Dorsolateral prefrontal cortex (tissue), 122 donors: ENCODE measurements at places on chromosomes 13 and 19. TPM values are rescaled to one million over a fixed set of nuclear protein-coding genes. Genes with fewer than 3 reads are reported as not detected.

- DNase-seq = no peak
These were observed 45.5 kb downstream of the HSPH1 start for GRCh38 chr13:31116224-31116623.

DNA sequence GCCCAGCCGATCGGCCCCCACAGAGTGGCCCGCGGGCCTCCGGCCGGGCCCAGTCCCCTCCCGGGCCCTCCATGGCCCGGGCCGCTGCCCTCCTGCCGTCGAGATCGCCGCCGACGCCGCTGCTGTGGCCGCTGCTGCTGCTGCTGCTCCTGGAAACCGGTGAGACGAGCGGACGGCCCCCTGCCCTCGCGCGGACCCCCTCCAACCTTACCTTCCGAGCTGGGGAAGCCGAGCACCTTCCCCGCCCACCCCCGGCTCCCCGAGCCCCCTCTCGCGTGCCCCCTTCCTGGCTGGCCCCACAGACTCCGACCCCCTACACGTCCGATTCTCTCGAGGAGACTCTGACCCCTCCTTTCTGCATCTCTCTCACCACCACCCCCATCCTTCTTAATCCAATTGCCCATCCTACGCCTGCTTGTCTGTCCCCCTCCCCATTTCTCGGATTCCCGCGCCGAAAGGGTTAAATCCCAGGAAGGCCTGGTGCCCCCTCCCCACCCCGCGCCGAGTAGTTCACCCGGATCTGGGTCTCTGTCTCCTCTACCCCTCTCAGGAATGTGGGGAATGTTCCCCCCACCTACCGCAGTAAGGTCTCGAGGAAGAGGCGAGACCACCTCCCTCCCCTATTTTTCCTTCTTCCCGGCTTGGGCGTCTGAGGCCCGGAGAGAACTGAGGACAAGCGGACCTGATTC is 502 bp downstream of the NECTIN2 start:
- no peak for DNase-seq

GRCh38 chr13:44399074-44399473 is 25.4 kb downstream of the SERP2 start:
- DNase-seq = no peak

DNA sequence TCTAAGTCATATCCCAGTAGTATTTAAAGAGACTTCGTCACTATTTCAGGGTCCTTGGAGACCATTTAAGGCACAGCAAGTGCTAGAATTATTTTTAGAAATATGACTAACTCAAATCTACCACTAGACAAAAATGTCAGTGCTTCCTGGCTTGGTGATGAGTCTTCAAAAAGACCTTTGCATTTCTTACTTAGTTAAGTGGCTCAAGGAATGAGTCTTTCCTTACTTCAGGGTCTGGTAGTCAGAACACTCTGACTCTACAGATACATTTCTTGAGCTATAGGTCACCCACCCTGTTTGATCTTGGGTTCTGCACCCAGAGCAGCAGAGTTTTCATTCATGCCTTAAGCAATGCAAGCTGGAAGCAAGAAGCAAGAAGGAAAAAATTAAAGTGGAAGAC is 191.0 kb upstream of the HTR2A start:
- no peak for DNase-seq

Gene TTC9B
- total RNA-seq = 76.4 TPM

- DNase-seq = no peak
These were observed 2.9 kb upstream of the ZIC5 start for GRCh38 chr13:99974296-99974938.

DNA sequence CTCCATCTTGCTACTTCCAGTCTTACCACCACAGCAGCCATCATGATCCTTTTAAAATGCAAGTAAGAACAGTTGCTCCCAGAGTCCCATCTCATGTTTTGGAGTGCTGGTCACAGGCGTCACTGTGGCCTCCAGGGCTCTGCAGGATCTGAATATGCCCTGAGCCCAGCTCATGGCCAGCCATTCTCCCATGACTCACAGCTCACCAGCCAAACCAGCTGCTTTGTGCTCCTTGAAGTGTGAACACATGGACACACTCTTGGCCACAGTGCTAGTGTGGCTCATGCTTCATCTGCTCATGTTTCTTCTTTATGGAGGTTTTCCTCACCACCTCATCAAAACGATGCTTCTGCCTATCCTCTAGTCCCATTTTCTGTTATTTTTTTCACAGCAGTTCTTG is 466.5 kb downstream of the UQCRFS1 start:
- DNase-seq = no peak

Gene URI1
- total RNA-seq = 53.2 TPM

Gene RFPL4AL1
- not detected for total RNA-seq

DNA sequence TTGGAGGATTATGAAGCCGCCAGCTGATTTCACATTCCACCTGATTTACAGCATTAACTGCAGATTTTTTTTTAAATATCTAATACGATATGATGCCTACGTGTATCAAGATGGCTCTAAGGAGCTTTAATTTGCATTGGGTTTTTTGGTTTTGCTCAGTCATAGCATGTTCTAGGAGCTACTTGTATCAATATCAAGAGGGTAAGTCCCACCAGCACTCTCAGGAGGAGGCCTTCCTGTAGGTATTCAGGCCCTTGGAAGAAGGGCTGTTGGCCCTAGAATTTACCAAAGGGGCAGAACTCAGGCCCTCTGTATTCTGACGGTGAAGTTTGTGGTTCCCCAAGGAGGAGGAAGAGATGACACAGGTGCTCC is 97.2 kb upstream of the IPO5 start:
- no peak for DNase-seq

Gene COL4A1
- total RNA-seq = 8.9 TPM

DNA sequence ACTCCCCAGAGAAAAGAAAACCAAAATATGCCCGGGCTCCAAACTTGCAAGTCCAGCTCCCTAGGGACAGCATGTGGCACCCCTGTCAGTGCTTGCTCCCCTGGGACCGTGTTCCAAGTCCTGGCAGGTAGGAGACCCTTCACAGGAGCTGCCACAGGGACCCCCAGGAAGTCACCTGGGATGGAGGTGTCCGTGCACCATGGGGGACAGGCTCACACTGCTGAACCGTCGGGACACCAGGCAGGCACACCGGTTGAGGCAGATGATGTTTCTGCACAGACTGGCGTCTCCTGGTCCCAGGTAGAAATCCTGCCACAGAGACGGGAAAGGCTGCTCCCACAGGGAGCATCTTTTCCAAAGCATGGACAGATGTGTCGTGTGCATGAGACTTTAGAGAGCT is 11.7 kb upstream of the PROZ start:
- no peak for DNase-seq

GRCh38 chr19:47601180-47601904 is 7.6 kb upstream of the BICRA start:
- DNase-seq = no peak

DNA sequence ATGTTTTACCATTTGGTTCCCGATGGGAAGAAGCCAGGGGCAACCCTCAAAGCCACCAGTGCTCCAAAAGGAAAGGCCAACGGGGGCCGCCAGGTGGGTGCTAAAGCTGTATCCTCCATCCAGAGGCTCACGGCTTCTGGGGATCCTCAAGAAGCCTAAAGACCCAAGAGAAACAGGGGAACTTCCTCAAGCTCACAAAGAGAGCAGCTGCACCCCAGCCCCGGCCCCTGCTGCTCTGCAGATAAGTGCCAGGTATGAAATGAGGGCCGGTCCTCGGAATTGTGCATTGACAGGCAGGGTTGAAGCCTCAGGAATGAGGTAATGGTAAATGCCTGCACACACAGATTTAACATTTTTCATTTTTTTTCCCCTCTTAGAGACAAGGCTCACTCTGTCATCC is 8.0 kb upstream of the POP4 start:
- DNase-seq = peak; percentile 12

Gene SF3A2
- 44.4 TPM for total RNA-seq

DNA sequence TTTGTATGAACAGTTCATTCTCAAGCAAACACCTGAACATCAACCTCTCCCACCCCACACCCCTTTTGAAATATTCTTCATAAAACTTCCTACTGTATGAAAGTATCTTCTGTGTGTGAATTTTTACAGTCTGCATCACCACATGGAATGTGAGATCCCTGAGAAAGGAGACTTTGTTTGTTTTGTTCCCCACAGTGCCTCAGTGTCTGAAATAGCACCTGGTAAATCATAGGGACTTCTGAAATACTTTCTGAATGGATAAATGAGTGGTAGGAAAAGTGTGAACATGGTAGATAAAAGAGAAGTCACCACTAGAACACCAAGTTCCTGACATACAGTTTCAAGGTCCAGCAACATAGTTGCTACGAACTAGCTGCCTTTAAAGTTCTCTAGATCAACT is 1071.2 kb downstream of the EFNB2 start:
- DNase-seq = no peak

GRCh38 chr19:925526-926322 is at the start of gene ARID3A:
Gene ARID3A, plus strand, starts transcription at chr19:926035. Its CDS starts 3,494 bp downstream, at chr19:929529.
- DNase-seq = peak; percentile 76

DNA sequence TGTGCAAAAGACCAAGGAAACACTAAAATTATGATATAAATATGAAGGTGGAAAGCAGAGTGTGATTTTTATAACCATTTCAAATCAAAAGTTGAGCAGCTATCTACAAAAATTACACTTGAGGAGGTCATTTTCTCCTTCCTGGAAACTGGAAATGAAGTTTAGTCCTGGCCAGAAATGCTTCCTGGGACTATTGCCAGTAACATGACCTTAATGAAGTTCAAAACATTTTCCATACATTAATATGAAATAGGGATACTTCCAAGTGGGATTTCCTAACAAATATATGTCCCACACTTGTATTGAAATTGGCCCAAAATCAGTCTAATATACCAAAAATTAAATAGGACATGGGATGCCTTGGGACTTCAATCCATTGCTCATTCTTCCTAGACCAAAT is 1556.8 kb upstream of the MIR17HG start:
- no peak for DNase-seq

DNA sequence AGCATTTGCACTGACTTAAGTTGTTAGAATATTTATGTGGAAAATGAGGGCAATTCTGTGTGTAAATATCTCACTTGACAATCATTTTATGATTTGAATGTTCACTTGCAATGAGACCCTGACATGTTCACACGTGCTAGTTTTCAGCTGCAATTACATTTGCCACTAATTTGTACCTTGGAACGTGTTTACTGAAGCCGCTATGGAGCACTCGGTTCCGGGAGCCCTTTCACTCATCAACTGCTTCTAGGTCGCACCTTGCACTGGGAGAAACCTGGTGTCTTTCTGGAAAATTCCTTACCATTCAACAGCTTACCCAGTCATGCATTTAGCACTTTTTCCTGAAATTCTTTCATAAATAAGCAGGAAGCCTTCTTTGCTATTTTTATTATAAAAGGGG is 229.6 kb downstream of the ZIC5 start:
- no peak for DNase-seq

Gene ZNF548
- 21.8 TPM for total RNA-seq

- no peak for DNase-seq
These were observed 109.0 kb downstream of the TNFRSF19 start for GRCh38 chr13:23679220-23679619.

DNA sequence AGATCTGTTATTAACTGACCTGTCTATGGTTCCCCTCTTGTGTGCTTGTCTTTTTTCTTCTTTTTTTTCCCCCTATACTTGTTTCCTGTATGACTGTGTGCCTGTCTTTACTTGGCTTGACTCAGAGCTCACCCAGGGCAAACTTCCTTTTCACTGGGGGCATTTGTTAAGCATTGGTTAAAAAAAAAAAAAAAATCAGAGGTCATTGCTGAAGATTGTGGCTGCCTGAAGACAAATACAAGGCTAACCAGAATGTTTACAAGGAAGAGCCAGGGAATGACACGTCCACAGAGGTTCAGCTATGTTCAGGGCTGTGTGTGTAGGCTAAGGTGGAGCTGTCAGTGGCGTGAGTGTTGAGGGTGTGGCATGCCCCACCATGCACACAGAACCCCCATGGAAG is 47.1 kb downstream of the LNX2 start:
- DNase-seq = no peak

GRCh38 chr19:8655340-8655709 is 24.9 kb downstream of the NFILZ start:
- no peak for DNase-seq

Gene SPPL2B
- total RNA-seq = 58.8 TPM

Gene TMPRSS9
- total RNA-seq = 0.26 TPM

DNA sequence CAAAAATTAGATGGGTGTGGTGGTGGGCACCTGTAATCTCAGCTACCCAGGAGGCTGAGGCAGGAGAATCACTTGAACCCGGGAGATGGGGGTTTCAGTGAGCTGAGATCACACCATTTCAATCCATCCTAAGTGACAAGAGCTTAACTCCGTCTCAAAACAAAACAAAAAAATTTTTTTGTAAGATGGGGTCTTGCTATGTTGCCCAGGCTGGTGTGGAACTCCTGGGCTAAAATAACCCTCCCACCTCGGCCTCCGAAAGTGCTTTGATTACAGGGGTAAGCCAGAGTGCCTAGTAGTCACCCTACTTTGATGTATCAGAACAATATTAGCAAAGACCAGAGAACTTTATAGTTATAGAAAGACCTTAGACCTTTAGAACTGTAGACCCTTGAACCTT is 7.9 kb downstream of the SPTBN4 start:
- DNase-seq = no peak

DNA sequence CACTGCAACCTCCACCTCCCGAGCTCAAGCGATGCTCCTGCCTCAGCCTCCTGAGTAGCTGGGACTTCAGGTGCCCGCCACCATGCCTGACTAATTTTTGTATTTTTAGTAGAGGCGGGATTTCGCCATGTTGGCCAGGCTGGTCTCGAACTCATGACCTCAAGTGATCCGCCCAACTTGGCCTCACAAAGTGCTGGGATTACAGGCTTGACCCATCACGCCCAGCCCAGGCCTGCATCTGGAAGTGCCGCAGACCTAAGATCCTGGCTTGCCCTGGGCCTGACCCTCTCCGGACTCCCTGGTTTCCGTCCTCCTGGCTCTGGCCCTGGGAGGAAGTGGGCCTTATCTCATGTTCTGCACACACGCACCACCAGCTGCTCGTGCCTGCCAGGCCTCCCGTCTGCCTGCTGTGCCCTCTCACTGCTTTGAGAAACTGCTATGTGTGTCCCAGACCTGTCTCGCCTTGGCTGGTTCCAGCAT is 4.7 kb upstream of the PTGIR start:
- no peak for DNase-seq

Gene KIR2DL1
- not detected for total RNA-seq

GRCh38 chr13:36865265-36865664 is 46.2 kb downstream of the RFXAP start:
- DNase-seq = no peak

- no peak for DNase-seq
These were observed 40.8 kb upstream of the F7 start for GRCh38 chr13:113064534-113065405.

DNA sequence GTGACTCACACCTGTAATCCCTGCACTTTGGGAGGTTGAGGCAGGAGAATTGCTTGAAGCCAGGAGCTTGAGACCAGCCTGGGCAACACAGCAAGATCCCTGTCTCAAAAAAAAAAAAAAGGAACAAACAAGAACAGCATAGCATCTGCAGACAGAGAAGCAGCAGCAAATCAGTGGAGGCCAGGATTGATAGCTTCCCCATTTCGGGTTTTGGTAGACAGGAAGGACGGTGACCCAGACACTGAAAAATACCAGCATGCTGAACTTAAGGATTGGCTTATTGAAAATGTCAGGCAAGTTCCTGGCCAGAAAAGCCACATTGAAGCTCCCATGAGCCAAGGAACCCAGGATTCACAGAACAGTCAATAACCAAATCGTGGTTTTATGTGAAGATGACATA is 3.0 kb downstream of the ZNF490 start:
- no peak for DNase-seq
